ENCODE measurements at places on chromosomes 13 and 19.

DNA sequence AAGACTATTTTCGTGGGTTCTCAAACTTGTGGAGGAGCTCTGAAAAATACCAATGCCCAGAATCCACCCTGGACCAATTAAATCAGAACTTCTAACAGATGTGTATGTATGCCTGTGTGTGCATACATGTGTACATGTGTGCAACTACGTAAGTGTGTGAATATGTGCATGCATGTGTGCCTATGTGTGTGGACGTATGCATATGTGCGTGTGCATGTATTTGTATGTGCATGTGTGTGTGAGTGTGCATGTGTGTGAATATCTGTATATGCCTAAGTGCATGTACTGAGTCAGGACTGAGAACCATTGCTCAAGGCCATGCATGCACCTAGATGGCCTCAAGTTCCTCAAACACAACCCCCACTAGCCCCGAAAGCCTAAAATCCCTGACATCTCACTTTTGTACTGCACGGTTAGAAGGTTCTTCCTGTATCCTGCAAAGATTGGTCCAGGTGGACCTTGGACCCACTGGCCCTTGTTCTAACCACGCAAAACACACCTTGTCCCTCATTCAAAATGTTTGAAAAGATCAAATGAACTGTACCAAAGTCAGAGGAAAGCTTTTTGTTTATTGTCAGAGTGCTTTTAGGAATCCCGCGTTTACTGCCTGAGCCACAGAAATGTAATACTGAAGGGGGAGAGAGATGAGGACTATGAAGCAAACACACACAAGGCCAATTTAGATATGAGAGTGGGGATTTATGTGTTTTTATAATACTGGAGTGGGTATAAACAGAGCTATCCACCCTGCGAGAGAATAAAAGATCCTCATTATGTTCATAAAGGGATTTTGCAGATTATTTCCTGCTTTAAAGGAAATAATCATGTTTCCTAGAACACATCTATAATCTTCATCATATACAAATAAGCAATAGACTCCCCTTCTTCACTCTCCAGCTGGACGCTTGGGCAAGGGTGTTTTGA lies 39.1 kb downstream of the LATS2 start:
- no peak for DNase-seq

DNA sequence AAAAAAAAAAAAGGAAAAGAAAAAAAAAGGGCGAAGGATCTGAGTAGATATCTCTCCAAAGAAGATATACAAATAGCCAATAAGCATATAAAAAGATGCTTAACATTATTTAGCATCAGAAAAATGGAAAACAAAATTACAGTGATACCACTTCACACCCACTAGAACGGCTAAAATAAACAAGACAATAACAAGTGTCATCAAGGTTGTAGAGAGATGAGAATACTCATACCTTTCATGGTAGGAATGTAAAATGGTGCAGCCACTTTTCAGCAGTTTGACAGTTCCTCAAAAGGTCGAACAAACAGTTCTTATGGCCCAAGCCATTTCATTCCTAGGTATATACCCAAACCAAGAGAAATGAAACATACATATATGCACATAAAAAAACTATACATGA lies 33.5 kb downstream of the FOXO1 start:
- DNase-seq: no peak

DNA sequence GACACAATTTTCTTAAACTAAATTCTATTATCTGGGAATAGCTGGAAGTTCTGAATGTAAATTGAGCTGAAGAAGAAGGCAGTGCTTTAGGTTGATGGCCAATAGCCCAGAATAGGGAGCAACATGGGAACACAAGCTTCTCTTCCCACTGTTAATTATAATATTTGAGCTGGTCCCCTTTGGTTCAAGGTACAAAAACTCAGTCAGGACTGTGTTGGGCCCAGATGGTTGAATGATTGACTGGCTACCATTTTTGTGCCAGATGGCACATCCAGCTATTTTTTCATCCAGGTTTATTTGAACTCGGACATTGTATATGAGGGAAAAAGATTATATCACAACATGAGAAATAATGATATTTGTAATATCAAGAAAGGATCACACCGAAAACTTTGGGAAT lies 458.9 kb downstream of the SLITRK1 start:
- DNase-seq: no peak

DNA sequence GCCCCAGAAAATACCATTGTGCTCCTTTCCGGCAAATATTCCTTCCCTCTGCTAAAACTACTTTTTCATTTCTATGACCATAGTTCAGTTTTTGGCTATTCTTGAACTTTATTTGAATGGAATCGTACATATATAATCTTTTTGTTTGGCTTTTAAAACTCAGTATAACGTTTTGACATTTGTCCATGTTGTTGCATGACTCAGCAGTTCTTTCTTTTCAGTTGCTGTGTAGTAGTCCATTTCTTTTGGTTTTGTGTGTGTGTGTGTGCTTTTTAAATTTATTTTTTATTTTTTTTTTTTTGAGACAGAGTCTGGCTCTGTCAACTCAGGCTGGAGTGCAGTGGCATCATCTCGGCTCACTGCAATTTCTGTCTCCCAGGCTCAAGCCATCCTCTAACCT lies 35.0 kb downstream of the ITM2B start:
- DNase-seq: no peak

DNA sequence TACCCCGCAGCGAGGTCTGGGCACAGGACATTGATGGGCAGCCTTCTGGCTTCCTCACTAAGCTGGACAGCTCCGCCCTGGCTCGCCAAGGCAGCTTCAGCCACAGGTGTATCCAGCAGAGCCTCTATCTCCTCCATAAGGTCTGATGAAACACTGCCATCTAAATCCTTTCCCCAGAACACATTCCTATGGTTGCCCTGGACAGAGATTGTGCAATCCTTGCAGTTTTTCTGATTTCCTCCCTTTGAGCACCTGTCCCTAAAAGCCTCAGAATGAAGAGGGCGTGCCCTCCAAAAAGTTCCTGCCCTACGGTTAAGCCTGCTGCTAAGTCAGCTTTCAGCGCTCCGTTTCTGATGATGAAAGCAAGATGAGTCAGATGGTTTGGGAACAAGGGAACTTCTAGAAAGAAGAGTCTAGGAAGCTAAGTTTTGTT lies 21.0 kb downstream of the CLEC4M start:
- peak; percentile 52 for DNase-seq

DNA sequence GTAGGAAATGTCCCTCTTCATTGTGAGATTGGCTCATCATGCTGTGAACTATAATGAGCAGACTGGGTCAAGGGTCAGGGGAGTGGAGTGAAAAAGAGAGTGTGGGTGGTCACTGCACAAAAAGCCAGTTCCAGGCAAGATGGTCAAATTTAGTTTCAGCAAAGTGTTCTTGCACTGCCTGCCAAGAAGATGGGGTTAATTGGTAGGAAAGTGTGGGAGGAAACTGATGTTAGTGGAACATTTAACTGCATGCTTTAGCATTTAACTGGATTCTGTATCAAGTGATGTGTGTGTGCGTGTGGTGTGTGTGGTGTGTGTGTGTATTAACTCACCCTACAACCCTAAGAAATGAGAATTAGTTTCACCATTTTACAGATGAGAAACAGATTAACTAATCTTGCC lies 131.6 kb downstream of the COG6 start:
- DNase-seq: no peak

DNA sequence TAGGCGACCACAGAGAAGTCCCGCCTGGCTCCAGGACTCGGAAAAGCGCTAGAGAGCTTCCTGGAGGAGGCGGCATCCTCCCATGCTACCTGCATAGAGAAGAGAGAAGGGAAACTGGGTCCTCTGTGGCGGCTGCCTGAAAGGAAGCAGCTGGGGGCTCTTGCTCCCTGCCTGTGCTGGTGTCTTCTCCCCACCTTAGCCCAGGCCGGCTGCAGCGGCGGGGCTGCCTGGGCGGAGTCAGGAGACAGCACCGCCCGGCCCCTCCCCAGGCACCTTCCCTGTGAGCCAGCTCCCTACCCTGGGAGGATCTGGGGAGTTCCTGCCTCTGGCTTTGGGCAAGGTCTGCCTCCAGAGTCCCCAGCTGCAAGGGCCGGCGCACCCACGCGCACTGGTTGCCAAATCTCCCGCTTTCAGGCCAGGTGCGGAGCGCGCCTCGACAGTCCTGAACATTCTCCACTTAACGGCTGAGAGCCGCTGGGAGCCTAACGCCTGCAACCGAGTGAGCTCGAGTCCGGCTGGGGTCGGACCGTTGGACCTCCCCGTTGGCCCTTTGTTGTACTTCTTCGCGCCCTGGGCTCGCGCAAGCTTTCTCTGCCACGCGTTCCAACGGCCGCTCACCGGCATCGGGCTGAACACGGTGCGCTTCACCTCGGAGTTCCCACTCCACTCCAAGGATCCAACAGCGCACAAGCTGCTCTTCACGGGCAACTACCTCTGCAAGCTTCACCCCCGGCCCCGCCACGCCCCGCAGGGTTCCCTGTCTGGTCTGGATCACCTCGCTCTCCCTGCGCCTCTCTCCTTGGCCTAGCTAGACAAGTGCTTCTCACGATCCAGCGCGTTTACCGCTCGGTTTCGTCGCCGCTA lies 21.8 kb upstream of the ZNF30 start:
- no peak for DNase-seq

- no peak for DNase-seq
These were observed 772.9 kb upstream of the SLITRK6 start for GRCh38 chr13:86572115-86572514.

- DNase-seq: no peak
These were observed 63.1 kb downstream of the ZDHHC20 start for GRCh38 chr13:21395953-21396352.

DNA sequence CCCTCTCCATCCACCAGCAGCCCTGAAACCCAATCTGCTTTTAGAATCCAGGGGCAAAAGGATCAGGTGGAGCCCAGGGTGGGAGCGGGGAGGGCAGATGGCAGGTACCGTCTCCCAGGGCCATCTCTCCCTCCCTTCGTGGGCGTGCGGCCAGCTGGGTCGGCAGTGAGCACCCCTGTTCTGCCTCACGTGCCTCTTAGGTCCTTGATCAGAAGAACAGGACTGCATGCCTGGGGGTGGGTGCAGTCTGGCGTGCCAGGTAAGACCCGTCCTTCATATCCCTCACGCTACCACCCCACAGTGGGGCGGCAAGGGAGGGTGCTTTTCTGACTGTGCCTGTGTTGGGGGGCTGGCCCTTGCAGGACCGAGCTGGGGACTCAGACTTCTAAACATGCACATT lies 2.0 kb downstream of the SLC8A2 start:
- DNase-seq: no peak

- no peak for DNase-seq
These were observed 65.4 kb downstream of the TUBGCP3 start for GRCh38 chr13:112522578-112522977.

- no peak for DNase-seq
These were observed 15.3 kb downstream of the NACC1 start for GRCh38 chr19:13133241-13133870.

- no peak for DNase-seq
These were observed 716.8 kb upstream of the SLITRK5 start for GRCh38 chr13:86954341-86954740.

DNA sequence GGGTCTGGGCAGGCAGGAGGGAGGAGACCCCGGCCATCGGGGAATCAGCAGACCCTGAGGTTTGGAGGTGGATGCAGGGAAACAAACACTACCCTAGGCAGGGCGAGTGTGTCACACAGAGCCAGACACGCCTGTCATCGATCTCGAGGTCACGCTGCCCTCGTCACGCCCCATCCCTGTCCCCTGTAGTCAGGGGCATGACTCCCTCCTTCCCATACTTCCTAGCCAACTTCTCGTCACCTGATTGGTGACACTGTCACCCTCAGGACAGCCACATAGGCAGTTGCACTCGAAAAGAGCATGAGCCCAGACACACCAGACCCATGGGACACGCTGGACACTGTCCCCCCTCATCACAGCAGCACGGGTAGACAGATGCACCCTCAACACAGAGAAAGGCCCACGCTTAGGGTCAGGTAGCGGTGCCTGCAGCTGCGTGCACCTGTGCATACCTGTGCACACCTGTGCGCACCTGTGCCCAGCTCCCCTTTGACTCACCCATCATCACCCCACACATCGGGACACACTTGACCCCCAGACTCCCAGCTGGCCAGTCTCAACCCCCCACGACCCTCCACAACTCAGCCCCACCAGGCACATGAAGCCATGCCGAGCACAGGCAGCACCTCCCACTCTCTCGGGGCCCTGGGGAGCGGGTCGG lies 11.9 kb downstream of the CILP2 start:
- no peak for DNase-seq

- no peak for DNase-seq
These were observed 431.4 kb downstream of the TBC1D4 start for GRCh38 chr13:75050419-75051046.

DNA sequence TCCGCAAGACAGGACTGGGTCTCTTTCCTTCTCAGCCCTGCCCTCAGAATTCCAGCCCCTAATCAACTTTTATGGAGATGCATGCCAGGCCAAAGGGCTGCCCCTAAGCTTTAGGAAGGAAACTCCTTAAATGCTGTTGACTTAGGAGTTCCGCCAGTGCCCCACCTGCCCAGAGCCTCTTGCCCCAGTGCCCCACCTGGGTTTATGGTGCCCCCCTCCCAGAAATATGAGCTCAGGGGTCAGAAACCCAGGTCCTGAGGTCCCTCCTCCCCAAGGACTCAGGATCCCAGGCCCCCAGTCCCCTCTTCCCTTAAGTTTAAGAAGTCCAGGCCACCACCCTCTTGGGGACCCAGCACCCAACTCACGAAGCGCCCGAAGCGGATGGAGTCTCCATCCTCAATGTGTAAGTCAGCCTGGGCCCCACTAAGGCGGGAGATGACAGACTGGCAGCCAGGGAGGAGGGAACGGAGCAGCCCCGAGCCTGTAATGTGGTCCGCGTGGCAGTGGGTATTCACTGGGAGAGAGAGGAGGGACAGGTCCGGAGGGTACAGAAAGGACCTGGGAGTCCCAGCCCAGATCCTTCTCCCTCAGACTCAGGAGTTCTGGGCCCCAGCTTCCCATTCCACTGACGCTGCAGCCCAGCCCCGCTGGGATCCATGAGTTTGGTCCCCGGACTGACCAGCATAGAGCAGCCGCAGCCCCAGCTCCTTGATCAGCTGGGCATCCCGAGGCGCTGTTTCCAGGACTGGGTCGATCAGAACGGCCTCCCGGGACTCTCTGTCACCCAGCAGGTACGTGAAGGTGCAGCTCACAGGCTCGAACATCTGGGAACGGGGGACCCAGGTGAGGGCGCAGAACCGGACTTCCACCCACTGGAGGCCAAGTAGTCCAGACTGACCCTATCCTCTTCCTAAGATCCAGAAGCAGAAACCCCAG lies 897 bp downstream of the ETHE1 start:
- no peak for DNase-seq

Data from HuH-7.5 (cell line).